ENCODE measurements at places on chromosomes 2 and 18.
A peak's percentile ranks its signal among the peaks of the same experiment; 100 is the strongest.

- DNase-seq = no peak
These were observed 9.8 kb downstream of the CKAP2L start for GRCh38 chr2:112754564-112754963.

DNA sequence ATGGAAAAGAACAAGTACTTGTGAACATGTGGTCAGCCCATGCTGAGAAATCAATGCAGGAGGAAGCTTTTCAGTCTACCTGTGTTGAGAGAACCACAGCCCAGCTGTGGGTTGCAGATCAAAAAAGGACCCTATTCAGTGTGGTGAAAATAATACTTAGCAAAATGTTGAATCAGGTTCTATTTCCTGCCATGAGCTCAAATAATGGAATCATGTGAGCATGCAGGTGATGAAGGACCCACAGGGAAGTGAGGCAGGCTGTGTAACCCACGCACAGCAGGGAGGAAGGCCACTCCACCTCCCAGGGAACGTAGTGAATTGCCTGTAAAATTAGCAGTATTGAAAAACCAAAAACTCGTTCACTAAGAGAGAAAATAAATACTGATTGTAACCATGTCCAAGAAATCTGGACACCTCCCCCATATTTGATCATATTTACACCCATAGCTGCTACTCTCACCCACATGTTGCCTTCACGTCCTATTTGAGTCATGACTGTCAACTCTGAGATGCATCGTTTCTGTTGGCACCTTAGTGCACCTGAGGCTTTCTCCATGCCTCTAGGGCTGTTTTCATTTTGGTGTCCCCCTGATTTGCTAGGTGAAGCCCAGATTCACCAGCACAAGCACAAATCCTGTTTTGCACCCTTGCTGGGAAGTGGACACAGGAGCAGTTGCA lies 20.5 kb upstream of the BCL2L11 start:
- DNase-seq = no peak

GRCh38 chr2:28567061-28567471 lies 71.2 kb downstream of the PLB1 start:
- DNase-seq = peak; percentile 41

GRCh38 chr2:25176138-25176537 lies 7.8 kb upstream of the POMC start:
- DNase-seq = no peak

DNA sequence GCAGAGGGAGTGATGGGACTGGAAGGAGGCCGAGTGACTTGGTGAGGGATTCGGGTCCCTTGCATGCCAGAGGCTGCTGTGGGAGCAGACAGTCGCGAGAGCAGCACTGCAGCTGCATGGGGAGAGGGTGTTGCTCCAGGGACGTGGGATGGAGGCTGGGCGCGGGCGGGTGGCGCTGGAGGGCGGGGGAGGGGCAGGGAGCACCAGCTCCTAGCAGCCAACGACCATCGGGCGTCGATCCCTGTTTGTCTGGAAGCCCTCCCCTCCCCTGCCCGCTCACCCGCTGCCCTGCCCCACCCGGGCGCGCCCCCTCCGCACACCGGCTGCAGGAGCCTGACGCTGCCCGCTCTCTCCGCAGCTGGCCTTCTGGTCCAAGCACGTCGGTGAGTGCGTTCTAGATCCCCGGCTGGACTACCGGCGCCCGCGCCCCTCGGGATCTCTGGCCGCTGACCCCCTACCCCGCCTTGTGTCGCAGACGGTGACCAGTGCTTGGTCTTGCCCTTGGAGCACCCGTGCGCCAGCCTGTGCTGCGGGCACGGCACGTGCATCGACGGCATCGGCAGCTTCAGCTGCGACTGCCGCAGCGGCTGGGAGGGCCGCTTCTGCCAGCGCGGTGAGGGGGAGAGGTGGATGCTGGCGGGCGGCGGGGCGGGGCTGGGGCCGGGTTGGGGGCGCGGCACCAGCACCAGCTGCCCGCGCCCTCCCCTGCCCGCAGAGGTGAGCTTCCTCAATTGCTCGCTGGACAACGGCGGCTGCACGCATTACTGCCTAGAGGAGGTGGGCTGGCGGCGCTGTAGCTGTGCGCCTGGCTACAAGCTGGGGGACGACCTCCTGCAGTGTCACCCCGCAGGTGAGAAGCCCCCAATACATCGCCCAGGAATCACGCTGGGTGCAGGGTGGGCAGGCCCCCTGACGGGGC lies 4.6 kb downstream of the PROC start:
- peak; percentile 42 for DNase-seq

DNA sequence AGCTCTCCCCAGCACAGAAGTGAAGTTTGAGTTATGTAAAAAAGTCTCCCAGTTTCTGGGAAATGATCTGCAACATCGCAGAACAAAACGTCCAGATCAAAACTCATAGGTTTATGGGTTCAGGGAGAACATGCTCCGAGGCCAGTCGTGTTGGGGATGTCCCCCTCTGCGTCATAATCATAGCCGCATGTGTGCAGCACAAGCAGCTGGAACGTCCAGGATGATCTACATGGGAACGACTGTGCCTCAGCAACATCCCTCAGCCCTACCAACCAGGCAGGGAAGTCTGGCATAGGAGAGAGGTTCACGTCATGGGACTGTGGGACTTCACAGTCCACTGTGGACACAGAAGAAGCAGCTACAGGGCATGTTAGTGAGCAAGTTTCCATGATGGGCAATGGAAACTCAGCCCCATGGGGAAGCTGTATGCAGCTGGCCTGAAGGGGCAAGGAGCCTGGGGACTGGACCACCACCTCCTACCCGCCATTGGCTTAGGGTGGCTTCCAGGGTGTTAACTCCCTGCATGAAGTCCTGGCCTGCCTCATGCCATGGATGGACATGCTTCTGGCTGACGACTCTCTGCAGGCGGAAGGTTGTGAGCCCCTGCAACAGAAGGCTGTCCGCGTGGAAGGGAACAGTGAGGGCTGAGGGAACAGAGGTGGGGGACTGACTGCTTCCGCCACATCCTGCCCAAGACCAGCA lies 96.9 kb downstream of the COPS8 start:
- no peak for DNase-seq

GRCh38 chr2:157779794-157780193 lies 96.3 kb downstream of the ACVR1 start:
- no peak for DNase-seq

DNA sequence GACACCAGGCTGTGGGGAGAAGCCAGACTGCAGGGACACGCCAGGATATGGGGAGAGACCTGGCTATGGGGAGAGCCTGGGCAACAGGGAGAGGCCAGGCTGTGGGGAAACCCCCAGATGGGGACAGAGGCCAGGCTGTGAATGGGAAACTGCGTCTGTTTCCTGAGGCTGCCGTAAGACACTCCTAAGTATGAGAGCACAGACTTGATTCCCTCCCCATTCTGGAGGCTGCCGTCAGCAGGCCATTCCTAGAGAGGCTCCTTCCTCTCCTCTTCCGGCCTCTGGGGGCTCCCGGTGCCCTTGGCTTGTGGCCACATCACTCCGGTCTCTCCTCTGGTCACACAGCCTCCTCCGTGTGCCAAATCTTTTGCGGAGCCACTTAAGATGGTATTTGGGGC lies 32.3 kb downstream of the ADI1 start:
- no peak for DNase-seq

GRCh38 chr2:65377556-65378192 lies 54.7 kb downstream of the SPRED2 start:
- no peak for DNase-seq

- DNase-seq = no peak
These were observed 71.7 kb downstream of the FEZ2 start for GRCh38 chr2:36526226-36526625.

GRCh38 chr18:42174909-42175308 lies 219.9 kb downstream of the PIK3C3 start:
- DNase-seq = no peak

DNA sequence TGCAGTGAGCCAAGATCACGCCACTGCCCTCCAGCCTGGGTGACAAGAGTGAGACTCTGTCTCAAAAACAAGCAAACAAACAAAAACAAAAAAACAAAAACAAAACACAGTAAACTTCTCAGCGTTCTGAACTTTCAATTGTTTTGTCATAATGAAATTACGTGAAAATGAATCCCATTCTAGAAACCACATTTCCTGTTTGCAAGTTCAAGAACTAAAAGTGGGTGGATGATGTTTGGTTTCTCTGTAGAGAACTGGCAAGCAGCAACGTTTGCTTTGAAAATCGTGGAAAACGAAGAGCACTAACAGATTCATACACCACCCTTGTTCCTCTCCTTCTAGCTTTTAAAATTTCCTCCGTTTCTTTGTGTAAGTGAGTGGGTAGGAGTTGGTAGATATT lies 226.1 kb upstream of the LYPD1 start:
- no peak for DNase-seq

- DNase-seq = no peak
These were observed 66.5 kb downstream of the DTNB start for GRCh38 chr2:25606892-25607291.

DNA sequence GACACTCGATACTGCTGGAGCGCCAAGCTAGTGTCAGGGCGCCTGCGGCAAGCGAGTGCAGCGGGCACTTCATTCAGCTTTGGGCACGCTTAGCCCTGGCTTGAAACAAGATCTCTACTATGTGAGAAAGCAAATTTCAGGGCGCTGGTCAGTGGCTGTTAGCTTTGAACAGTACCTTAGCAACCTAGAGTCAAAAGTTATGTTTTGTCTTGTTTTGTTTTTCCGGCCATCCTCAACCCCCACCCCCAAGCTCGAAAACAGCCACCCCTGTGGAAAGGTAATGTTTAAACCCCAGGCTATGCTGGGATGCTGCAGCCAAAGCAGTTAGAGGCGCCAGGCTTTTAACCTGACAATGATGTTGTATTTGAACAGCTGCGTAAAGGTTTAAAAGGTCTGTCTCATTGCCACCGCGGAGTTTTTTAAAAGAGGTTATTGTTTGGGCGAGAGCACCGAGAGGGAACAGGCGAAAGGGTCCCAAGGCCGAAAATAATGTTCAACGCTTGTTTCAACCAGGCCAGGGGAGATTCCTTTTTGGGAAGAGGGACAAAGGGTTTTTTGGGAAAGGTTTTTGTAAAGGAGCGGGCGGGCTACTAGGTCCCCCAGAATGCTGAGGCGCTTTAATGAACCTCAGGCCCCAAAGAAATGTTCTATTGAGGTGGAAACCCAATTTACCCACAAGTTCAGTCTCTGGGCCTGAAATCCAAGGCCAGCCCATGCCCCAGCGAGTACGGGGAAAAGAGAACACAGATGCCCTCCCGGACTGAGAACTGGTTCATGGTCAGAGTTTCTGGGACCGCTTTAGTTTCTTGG lies 2.3 kb upstream of the HOXD10 start:
- no peak for DNase-seq

DNA sequence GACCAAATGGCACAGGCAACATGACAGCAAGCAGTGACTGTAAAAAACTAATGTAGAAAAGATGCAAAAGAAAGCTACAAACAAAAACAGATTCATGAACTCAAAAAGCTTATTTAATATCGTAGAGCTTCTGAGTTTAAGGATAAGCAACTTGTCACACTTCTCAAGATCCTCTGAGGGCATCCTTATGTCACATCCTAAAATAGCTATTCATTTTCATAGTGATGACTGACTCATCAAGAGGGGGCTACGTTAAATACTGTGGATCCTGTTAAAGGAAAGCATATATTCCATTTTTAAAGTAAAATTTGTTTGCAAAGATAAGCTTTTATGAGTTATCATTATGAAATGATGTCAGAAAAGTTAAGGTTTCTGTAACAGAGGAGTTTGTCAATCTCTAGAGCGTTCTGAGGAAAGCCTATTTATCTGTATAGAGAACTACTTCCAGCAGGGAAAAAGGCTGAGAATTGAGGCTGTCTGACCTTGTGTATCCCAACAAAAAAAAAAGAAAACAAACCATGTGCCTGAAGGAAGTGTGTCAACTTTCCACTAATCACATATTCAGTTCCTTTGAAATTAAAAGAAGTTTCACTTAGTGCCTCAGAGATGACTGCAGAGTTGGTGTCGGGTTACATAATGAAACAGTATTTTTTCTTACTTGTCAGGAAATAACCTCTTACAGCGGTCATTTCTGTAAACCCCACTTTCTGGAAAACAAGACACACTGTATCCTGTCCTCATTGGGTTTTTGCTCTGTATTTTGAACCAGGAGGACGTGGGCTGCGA lies 115.5 kb downstream of the ESCO1 start:
- no peak for DNase-seq

DNA sequence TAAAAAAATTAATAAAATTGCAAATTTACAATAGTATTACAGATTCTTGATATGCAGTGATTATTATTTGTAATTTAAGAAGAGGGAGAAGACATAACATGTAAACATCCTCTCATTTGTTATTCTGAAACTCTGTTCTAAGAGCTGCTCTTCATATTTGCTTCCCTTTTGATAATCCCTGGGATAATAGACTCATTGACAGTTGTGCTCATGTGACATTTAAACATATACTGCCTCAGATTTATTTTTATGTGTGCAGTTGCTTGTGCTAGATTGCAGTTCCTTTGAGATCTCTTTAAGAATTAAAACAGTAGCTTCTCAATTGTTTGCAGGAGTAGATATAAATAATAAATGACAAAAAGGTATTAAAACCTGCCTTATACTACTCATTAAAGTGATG lies 605.1 kb upstream of the CNTNAP5 start:
- no peak for DNase-seq

DNA sequence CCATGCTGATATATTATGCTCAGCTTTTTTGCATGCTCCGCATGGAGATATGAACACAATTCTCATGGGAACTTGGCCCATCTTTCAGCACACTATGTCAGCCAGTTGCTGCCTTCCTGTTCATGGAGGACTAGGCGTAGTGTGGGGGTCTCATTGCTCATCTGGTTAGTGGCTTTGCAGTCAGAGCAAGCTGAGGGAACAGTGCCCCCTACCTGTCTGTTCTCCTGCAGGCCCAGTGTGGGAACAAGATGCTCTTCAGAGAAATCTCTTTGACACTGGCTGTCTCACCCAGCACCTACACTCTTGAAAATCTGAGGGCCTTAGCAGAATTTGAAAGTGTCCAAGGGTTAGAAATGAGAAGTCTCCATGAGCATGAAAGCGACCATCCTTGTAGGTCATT lies 47.1 kb downstream of the SPTBN1 start:
- DNase-seq = peak; percentile 5

DNA sequence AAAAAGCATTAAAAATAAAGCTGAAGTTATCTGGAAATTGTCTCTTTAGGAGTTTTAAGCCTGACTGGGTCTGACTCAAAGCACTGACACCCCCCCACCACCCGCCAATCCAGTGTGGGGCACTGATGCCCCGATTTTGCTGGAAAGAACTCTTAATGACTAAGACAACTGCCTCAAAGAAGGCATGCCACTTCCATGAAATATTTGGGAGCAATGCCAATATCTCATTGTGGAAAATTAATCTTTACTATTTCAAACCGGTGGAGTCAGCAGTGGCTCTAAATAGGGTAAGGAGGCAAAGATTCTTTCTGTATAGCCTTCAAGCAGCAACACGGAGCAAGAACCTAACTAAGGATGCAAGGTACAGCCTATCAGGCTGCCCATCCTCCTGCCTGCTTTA lies 4.5 kb downstream of the FKBP7 start:
- no peak for DNase-seq

All from CD4-positive, alpha-beta T cell treated with Interferon gamma for 1 hour (primary cell).